ENCODE measurements at places on chromosomes 16 and 17. TPM values are rescaled to one million over a fixed set of nuclear protein-coding genes. Genes with fewer than 3 reads are reported as not detected.

- H3K4me1 ChIP-seq = peaks cover 12% of the 10 kb centered on the region
- no peak for DNase-seq
- peak overlapping the region; percentile 93 for H3K27ac ChIP-seq
- no peaks in the 10 kb centered on the region for H3K27me3 ChIP-seq
These were observed 589 bp downstream of the ARL6IP1 start for GRCh38 chr16:18800775-18801144.

- peaks cover 11% of the 10 kb centered on the region for H3K36me3 ChIP-seq
- H3K4me3 ChIP-seq = no peak overlapping the region
- no peaks in the 10 kb centered on the region for H3K27me3 ChIP-seq
- no peak for DNase-seq
- H3K27ac ChIP-seq = no peak overlapping the region
- peaks cover 3% of the 10 kb centered on the region for H3K4me1 ChIP-seq
These were observed 8.4 kb downstream of the PER1 start for GRCh38 chr17:8143581-8144400.

DNA sequence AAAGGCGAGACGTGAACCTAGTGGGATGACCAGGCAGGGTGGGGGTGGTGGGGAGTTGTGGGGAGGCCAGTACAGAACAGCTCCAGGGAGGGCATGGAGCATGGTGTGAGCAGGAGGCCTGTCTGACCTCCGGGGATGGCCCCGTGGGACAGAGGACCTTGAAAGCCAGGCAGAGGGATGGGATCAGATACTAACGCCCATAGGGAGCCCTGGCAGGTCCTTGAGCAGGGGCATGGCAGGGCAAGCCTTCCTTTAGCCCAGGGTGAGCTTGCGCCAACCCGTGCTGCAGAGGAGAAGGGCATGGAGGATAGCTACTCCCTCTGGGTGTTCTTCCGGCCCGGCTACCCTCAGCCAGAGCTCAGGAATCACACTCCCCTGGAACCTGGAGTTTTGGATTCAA lies 35.3 kb downstream of the TMEM235 start:
- no peak overlapping the region for H3K27ac ChIP-seq
- no peaks in the 10 kb centered on the region for H3K36me3 ChIP-seq
- H3K4me3 ChIP-seq = no peak overlapping the region
- peaks cover 8% of the 10 kb centered on the region for H3K4me1 ChIP-seq

DNA sequence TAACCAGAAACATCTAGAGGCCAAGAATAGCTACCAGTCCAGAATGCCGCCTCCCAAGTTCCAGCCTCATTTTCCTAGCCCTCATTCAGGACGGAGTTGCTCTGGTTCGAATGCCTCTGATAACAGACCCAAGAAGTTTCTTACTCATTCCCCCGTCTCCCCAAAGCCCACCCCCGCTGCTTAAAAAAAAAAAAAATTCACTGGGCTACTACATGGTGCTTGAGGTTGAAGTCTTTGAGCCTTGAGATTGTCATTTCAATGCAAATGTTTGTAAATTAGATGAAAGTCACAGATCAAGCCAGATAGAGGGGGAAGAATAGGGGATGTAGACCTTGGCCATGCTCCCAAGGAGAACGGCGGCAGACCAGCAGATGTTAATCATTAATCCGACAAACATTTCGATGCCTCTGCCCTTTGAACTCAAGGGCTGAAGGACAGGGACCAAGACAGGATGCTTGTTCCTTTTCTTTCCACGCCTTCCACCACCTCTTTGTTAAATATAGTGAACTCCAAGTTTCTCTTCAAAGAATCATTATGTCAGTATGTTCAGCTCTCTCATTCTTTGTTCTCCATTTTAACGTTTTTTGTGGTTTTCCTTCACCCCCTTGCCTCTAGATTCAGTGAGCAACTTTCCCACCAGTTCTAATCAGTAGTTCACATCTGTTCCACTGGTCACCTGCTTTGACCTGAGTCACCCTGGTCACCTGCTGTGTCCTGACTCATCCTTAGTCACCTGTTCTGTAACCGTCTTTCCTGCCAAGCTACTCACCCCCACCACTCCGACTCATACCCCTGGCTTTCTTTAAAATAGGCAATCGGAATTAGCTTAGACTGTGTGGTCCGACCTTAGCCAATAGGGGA lies 190.3 kb downstream of the CPPED1 start:
- peak; percentile 76 for DNase-seq
- no peaks in the 10 kb centered on the region for H3K36me3 ChIP-seq
- no peaks in the 10 kb centered on the region for H3K27me3 ChIP-seq

DNA sequence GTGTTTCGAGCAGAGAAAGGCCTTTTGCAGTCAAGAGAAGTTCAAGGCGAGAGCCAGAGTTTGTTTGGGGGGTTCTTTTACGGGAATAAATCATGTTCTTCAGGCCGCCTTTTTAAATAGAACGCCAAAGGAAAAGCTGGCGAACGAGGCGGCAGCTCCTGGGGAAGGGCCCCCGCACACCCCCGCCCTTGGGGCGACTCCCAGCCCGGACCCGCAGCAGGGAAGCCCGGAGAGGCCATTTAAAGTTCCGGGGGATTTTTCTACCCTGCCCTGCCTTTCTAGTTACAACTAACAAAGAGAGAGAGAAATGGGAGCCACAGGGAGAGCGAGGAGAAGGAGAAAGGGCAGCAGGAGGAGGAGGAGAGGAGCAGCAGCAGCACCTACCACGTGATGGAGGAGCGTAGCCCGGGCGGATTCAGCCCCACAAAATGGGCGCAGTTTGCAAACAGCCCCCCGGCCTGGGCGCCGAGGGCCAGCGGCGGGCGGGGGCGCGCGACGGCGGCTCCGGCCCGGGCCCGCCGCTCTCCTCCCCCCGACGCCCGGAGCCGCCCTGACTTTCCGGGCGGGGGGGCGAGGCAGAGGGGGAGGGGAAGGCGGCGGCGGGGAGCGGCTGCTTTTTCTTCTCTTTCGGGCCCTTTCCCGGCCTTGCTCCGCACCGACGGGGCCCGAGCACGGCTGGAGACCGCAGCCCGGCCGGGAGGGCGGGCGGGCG lies 634 bp downstream of the KANSL1 start:
- peak overlapping the region; percentile 94 for H3K27ac ChIP-seq
- H3K36me3 ChIP-seq = no peaks in the 10 kb centered on the region
- H3K4me3 ChIP-seq = peak overlapping the region; percentile 78
- H3K4me1 ChIP-seq = peaks cover 27% of the 10 kb centered on the region

- H3K27me3 ChIP-seq = no peaks in the 10 kb centered on the region
- DNase-seq = no peak
- H3K4me3 ChIP-seq = no peak overlapping the region
- H3K4me1 ChIP-seq = no peaks in the 10 kb centered on the region
These were observed 1.0 kb upstream of the SLC38A8 start for GRCh38 chr16:84043486-84044117.

DNA sequence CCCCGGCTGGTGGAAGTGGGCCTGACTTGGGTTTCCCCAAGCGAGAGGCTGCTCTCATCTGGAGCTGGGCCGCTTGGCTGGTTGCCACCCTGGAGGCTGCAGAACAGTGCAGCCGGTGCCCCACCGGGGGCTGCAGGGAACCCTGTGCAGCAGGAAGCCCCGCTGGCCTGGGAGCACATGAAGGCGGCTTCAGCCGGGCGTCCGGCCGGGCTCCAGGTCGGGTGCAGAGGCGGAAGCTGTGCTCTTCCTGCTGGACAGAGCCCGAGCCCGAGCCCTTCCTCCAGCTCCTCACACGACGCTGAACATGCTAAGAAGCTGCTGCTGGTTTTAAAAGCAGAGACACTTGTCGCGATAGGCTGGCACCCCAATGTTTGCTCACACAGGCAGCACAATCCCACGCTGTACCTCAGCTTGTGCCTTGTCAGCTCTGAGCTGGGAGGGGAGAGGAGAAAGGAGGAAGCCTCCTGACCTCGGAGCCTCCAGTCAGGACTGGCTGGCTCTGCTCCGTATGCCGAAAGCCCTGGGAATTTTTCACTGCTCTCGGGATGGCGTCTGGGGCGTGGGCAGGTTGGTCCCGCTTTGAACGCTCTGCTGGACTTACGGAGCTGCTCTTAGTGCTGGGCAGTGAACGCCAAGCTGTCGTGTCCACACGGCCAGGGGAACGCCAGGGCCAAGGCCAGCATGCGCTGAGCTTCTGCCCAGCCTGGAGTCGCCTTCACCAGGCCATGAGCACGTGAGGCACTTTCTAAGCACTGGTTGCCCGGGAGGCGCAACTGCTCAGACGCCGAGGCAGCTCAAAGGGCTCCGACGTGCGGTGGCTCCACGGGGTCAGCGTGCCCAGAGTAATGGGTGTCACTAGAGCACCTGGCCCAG lies 8.8 kb downstream of the CDK5R1 start:
- DNase-seq = no peak
- no peaks in the 10 kb centered on the region for H3K36me3 ChIP-seq
- no peak overlapping the region for H3K27ac ChIP-seq
- H3K4me3 ChIP-seq = no peak overlapping the region
- H3K4me1 ChIP-seq = peaks cover 29% of the 10 kb centered on the region
- no peaks in the 10 kb centered on the region for H3K27me3 ChIP-seq

GRCh38 chr16:78689536-78689935 lies 590.1 kb downstream of the WWOX start:
- no peaks in the 10 kb centered on the region for H3K4me1 ChIP-seq
- no peak for DNase-seq
- H3K27ac ChIP-seq = no peak overlapping the region
- H3K4me3 ChIP-seq = no peak overlapping the region

DNA sequence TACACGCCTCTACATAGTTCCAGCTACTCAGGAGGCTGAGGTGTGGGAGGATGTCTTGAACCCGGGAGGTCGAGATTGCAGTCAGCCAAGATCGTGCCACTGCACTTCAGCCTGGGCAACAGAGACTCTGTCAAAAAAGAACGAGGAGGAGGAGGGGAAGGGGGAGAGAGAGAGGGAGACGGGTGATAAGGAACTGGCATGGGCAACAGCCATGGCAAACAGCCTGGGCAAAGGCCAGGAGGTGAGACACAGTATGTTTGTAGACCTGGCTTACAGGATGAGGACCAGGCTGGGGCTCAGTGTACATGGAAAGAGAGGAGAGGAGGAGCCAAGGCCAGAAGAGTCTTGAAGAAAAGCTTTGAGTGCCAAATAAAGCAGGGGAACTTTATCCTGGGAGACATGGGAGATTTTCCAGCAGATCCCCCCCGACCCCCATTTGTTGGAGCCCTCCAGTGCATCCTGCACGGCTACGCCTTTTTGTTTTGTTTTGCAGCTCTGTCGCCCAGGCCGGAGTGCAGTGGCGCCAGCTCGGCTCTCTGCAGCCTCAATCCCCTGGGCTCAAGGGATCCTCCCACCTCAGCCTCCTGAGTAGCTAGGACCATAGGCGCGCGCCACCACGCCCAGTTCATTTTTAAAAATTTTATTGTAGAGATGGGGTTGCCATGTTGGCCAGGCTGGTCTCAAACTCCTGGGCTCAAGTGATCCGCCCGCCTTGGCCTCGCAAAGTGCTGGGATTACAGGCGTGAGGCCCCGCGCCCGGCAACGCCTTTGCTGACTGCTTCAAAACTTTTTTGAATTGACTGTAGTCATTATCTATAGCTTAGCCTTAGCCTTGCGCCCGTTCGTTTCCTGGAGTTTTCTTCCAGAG lies 1.3 kb upstream of the ALKBH5 start:
- no peak for DNase-seq
- no peaks in the 10 kb centered on the region for H3K27me3 ChIP-seq
- peak overlapping the region; percentile 97 for H3K27ac ChIP-seq
- H3K4me1 ChIP-seq = peaks cover 11% of the 10 kb centered on the region

GRCh38 chr17:18919963-18920362 lies 32.0 kb upstream of the SLC5A10 start:
- no peak for DNase-seq
- peak overlapping the region; percentile 98 for H3K27ac ChIP-seq
- H3K36me3 ChIP-seq = peaks cover 15% of the 10 kb centered on the region
- peaks cover 28% of the 10 kb centered on the region for H3K4me1 ChIP-seq

DNA sequence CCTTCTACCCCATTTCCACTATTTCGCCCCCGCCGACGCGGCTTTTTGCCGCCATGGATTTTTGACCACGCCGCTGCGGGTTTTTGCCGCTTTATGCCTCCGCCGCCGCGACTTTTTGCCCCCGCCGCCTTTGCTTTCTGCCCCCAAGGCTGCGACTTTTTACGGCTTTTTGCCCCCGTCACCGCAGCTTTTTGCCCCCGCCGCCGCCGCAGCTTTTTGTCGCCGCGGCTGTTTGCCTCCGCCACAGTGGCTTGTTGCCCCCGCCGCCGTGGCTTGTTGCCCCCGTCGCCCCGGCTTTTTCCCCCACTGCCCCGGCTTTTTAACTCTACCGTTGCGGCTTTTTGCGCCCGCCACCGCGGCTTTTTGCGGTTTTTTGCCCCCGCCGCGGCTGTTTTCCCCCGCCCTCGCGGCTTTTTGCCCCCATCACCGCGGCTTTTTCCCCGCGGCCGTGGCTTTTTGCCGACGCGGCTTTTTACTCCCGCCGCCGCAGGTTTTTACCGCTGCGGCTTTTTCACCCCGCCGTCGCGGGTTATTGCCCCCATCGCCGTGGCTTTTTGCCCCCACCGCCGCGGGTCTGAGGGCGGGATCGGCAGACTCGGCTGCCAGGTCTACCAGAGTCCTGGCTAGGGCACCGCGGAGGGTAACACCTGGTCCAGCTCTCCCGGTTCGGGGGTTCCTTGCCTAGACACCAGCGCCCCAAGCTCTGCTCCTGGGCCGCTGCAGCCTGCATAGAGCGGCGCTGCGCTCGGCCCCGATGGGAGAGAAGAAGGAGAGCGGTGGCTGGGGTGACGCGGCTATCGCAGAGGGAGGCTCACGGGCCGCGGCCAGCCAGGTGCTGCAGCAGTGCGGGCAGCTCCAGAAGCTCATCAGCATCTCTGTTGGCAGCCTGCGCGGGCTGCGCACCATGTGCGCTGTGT lies 562.7 kb upstream of the WSB1 start:
- no peak overlapping the region for H3K27ac ChIP-seq
- no peaks in the 10 kb centered on the region for H3K27me3 ChIP-seq
- no peaks in the 10 kb centered on the region for H3K4me1 ChIP-seq
- no peak overlapping the region for H3K4me3 ChIP-seq
- DNase-seq = no peak

GRCh38 chr16:53829186-53829747 lies 125.3 kb downstream of the FTO start:
- H3K36me3 ChIP-seq = 0 out of 2 replicates have a peak, but pooled peaks cover 2% of the 10 kb centered on the region
- DNase-seq = no peak
- no peak overlapping the region for H3K27ac ChIP-seq
- H3K4me3 ChIP-seq = no peak overlapping the region
- no peaks in the 10 kb centered on the region for H3K27me3 ChIP-seq
- H3K4me1 ChIP-seq = no peaks in the 10 kb centered on the region

- no peak overlapping the region for H3K4me3 ChIP-seq
- no peaks in the 10 kb centered on the region for H3K27me3 ChIP-seq
- H3K36me3 ChIP-seq = no peaks in the 10 kb centered on the region
- H3K27ac ChIP-seq = no peak overlapping the region
- peaks cover 5% of the 10 kb centered on the region for H3K4me1 ChIP-seq
- no peak for DNase-seq
These were observed 4.3 kb upstream of the SH2B1 start for GRCh38 chr16:28859326-28859725.

The PRCD gene
- 0.55 TPM for polyA plus RNA-seq

The SHCBP1 gene
- 71.7 TPM for polyA plus RNA-seq

The GAA gene
- polyA plus RNA-seq = 7.3 TPM

The ANKFN1 gene
- polyA plus RNA-seq = not detected

The GCGR gene
- not detected for polyA plus RNA-seq

The CORO6 gene
- 1.1 TPM for polyA plus RNA-seq

The CETP gene
- 2.9 TPM for polyA plus RNA-seq

The C16orf92 gene
- not detected for polyA plus RNA-seq

The COPZ2 gene
- polyA plus RNA-seq = 1.7 TPM

The KREMEN2 gene
- polyA plus RNA-seq = 0.28 TPM

The KCNH4 gene
- not detected for polyA plus RNA-seq

The RAB37 gene
- polyA plus RNA-seq = 2.3 TPM

The TM4SF5 gene
- polyA plus RNA-seq = not detected
